Activated T-helper 17 cell treated with anti-CD3 and anti-CD28 coated beads, Interleukin-2, amount 50 U/mL, for 72 hours (primary cell): ENCODE measurements at places on chromosomes 12 and 14. TPM values are rescaled to one million over a fixed set of nuclear protein-coding genes. Genes with fewer than 3 reads are reported as not detected.

DNA sequence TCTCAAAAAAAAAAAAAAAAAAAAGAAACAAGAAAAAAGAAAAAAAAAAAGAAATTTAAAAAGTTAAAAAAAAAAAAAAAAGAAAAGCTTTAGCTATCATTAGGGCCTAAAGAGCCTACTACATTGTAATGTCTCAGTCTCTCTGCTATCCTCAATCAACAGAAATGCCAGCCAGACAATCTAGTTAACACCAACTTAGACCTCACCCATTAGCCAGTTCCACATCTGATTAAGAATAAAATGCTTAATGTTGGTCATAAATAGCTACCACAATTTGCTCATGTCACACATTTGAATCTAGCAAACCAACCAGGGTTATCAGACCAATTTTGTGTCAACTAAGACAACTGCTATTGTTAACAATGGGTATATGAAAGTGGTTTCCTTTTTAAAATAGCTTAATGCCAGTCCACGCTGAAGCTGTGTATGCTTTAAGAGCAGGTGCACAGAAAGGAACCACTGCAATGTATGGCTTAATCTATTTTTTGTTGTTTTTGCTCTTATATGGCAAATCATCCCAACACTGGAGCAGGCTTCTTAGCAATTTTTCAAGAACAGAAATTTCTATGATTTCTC is 45.5 kb upstream of the SELPLG start:
- no peak for ATAC-seq

DNA sequence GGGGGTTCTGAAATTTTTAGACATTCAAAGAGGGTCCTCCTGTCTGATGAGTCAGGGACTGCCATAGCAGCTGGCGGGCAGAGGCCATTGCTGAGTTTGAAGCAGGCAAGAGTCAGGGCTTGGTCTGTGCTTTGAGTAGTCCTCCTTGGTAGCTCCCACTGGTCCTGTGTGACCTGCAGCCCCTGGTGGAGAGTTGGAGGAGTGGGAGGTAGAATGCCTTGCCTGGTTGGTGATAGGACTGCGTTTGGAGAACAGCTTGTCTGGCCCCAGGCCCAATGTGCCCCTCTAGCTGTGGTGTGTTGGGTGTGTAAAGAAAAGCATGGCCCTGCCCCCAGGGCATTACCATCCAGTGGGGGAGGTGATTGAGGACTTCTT is 116.7 kb downstream of the BEGAIN start:
- ATAC-seq: no peak

DNA sequence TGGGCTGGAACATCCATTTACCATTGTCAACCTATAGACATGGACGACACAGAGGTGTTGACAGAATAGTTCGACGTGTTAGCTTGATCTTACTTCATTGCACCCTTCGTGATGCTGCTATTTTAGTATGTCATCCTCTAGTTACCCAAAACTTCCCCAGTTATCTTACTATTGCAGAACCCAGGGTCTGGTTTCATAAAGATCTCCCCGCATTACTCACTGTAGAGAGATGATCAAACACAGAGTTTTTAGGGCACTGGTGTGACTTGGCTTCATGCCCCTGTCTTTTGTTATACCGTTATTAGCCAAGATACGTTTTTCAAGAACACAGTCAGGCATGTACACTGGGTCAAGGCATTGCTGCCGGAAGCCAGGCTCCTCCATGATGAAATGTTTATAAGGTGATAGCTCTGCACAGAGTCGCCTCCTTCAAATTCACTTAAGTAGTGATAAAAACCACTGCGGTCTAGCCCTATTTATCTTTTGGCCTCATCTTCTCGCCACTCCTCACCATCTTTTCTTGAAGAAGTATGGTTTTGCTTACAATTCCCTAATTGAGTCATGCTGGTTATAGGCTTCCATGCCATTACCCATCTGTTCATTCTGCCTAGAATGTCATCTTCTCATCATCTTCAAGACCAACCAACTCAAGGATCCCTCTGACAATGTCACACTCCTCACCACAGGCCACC is 1127.9 kb downstream of the VRK1 start:
- peak; percentile 82 for ATAC-seq

GRCh38 chr12:55663391-55663790 is 26.7 kb downstream of the OR10P1 start:
- ATAC-seq: no peak

DNA sequence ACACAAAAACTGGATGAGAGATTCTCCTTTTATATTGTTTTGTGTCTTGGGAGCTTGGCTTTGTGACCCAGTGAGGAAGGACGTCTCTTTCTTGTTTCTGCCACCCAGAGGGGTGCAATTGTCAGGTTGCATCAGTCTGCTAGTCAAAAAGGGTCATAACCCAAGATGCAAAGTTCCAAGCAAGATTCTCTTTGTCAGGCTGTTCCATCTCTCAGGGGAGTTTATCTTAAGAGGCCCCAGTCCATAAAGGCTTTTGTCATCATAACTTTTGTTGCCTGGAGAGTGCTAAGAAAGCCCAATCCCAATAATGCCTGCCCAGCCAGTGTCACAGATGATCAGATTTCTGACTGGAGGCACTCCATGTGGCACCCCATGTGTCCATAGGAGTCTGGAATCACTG is 444.9 kb downstream of the TRHDE start:
- ATAC-seq: no peak

- ATAC-seq: no peak
Measured at GRCh38 chr14:81459912-81460311, 59.8 kb upstream of the STON2 start.

- ATAC-seq: no peak
Measured at GRCh38 chr12:103462675-103463074, 33.1 kb downstream of the C12orf42 start.

DNA sequence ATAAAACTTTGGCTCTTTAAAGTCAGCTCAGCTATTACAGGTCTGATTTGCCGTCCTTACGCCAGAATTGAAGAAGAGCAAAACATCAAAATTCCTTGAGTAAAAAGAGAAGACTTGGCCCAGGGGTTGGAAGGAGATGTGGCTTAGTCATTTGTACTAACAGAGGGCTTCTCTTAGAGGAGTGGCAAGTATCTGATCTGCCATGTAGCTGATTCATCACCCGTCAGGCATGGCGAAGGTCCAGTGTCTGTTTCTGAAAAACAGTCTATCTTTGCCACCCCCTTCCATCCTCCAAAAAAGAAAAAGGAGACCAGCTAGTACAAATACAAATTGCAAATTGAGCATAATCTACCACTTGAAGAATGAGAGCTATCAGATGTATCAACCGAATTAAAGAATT is 91.9 kb downstream of the RAD52 start:
- no peak for ATAC-seq

The SAMD15 gene
- 0.29 TPM for total RNA-seq
